ENCODE measurements at places on chromosomes 1 and 21.
A peak's percentile ranks its signal among the peaks of the same experiment; 100 is the strongest.

- no peak for DNase-seq
These were observed 206.2 kb downstream of the GREM2 start for GRCh38 chr1:240405751-240406150.

DNA sequence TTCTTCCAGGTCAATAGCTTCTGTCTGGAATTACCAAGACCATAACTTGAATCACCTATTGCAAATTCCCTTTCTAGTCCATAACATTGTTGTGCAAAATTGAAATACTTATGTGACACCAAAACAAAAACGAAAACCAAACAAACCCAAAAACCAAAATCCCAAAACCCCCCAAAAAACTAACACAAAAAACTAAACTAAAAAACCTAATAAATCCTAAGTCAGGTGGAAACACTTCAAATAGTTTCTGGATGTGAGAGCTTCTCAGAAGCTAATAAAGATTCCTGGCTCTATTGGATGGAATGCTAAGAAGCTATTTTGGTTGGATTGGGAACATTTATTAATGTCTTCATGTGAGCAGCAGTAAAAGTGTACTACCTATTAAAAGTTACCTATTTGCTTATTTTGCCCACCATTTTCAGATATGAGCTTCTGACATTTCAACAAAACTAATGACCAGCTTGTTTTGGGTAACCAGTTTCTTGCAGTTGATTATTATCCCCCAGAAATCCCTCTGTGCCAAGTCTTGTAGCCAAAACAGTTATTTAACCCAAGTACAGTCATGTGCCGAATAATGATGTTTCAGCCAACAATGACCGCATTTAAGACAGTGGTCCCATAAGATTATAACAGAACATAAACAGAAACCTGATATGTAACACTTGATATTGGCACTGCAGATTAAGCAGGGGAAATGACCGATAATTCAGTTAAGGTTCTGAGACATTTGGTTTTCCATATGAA is 76.4 kb downstream of the LTN1 start:
- no peak for DNase-seq

GRCh38 chr1:228267962-228268880 is 60.4 kb downstream of the OBSCN start:
- DNase-seq = no peak

DNA sequence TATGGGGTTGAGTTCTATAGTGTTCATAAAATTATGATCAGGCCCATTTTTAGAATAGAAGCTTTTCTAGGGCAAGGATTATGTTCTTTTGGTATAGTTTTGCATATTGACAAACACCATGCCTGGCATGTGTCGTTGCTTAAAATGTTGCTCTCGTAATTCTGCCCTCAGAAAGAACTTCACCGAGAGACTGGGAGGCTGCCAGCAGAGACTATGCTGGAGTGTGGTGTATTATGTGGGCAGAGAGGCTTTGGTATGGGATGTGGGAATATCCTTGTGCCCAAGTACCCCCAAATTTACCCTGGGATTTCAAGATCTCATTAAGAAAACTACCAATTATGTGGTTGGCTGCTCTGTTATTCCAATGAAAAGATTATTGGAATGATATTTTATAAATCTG is 27.9 kb downstream of the PGM1 start:
- no peak for DNase-seq

- no peak for DNase-seq
These were observed 2.5 kb upstream of the CD160 start for GRCh38 chr1:145716641-145717345.

- DNase-seq = peak; percentile 94
These were observed 82.5 kb downstream of the HHIPL2 start for GRCh38 chr1:222465211-222466041.

DNA sequence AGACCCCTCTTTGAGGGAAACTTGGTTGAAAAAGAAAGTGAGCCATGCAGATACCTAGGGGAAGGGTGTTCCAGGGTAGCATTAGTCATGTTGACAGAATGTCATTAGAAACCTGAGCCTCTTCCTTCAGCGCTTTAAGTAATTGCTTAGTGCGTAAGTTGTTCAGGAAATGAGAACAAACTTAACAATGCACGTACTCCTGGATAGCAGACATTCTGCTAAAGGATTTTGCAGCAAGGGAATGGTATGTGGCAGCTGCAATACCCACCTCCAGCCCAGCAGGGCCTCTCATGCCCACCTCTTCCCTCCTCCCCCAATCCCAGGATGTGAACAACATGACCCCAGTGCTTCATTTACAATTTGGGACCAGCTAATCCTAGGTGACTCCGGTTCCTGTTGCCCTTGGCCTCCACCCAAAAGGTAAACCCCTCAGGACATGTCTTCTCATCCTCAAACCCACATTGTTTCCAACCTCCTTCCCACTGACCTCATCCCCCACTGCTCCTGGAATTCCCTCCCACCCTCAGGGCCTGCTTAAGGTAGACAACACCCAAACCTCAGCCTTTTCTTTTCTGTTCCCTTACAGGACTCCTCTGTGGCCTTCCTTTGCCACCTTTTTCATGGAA is 98.0 kb upstream of the BCAR3 start:
- peak; percentile 19 for DNase-seq

GRCh38 chr1:56380531-56380930 is 198.8 kb downstream of the PLPP3 start:
- no peak for DNase-seq

DNA sequence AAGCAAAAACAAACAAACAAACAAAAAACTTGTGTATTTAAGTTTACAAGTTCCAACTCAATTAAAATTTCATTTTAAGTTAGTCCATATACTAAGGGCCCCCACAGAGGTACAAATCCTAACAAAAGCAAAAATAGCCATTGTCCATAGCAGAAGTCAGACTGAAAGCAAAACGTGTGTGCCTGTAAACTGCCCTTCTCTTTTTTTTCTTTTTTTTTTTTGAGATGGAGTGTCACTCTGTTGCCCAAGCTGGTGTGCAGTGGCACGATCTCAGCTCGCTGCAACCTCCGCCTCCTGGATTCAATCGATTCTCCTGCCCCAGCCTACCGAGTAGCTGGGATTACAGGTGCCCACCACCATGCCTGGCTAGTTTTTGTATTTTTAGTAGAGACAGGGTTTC is 11.6 kb upstream of the IFNGR2 start:
- no peak for DNase-seq

GRCh38 chr1:14756589-14757285 is 158.3 kb downstream of the KAZN start:
- no peak for DNase-seq

GRCh38 chr1:28392027-28392652 is 22.6 kb downstream of the PHACTR4 start:
- no peak for DNase-seq

- DNase-seq = no peak
These were observed 5.5 kb upstream of the SMG7 start for GRCh38 chr1:183466781-183467180.

- DNase-seq = no peak
These were observed 74.2 kb downstream of the ST3GAL3 start for GRCh38 chr1:43781574-43781973.

- DNase-seq = no peak
These were observed 24.4 kb downstream of the FUBP1 start for GRCh38 chr1:77954521-77954920.

DNA sequence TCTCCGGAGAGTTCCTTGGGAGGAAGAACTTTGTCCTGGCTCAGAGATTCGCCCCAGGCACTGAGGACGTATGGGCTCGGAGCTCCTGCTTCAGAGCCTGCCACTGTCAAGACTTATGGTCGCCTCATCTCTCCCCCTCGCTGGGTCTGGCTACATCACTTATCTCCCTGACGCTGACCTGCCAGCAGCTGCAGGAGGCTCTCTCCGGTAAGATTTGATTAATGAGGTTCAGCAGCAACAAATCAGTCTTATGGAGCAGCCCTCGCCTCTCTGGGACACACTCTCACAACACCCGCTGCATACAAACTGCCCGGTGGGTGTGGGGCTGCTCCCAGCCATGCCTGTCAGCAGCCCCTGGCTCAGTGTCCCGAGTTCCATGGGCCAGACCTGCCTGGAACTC is 297.8 kb downstream of the RRAGC start:
- DNase-seq = no peak

GRCh38 chr21:34630536-34631143 is 15.7 kb upstream of the RCAN1 start:
- no peak for DNase-seq

GRCh38 chr1:175520186-175520585 is 223.2 kb downstream of the TNR start:
- no peak for DNase-seq

DNA sequence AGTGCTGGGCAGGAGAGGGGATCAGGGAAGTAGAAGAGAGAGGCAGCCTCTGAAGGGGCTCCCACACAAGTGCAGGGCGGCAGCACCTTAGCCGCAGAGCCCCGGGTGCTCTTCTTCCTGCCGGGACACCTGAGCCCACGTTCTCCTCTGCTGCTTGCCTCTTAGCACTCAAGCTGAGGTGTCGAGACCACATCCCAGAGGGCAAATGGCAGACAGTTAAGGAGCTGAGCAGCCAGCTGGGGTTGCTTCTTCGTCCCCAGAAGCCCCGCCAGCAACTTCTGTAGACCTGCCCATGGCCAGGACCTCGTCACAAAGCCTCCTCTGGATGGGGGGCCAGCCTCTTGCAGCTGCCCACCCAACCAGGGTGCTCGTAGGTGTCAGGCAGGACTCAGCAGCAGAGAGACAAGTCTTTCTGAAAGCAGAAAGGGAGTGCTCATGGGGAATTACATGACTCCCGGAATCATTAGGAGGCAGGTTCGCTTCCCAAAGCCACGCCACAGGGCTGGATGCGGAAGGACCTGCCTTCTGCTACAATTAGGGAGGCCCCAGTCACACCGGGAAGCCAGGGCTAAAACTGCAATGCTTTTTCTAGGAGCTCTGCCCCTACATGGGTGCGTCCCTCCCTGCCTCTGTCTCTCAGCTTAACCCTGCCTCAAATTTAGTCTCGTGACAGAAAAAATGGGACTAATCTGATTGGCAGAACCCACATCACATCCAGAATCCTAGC is 141.4 kb upstream of the RAB4A start:
- DNase-seq = no peak

GRCh38 chr1:234621657-234622335 is 11.8 kb upstream of the IRF2BP2 start:
- DNase-seq = peak; percentile 88

- DNase-seq = no peak
These were observed 27.3 kb upstream of the PDPN start for GRCh38 chr1:13556224-13556764.

DNA sequence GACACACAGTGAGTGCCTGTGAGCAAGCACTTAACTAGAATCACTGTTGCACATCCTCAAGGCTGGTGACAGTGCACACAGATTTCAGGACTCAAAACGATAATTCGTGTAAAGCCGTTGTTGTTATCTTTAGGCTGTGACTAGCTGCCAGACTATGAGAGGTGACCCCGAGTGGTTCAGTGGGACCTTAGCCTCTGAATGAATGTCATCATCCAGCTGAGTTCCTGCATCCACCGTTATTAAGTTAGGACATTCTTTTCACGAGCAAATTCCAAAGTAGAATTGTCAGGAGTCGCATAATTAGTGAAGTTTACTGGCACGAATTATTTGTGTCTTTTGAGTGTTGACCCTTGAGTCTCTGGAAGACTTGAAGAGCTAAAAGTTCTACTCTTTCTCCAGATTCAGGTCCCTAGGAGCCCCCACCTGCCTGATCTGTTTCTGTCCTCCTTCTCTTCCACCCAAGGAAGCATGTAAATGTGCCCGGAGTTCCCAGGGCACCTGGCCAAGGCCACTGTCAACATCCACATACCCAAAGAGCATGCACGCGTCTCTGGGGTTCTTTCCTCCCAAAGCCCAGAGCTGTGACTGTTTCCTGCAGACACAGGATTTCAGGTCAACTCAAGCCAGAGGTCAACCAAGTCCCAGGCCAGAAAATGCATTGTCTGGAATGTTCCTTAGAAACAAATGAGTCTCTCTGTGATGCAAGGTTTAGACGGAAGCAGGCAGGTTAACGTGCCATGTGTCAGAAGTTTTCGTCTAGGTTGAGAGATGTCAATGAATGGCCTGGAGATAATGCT is 207.2 kb downstream of the TOMM20 start:
- DNase-seq = no peak

GRCh38 chr1:191852907-191853306 is 305.4 kb upstream of the RGS18 start:
- DNase-seq = no peak

DNA sequence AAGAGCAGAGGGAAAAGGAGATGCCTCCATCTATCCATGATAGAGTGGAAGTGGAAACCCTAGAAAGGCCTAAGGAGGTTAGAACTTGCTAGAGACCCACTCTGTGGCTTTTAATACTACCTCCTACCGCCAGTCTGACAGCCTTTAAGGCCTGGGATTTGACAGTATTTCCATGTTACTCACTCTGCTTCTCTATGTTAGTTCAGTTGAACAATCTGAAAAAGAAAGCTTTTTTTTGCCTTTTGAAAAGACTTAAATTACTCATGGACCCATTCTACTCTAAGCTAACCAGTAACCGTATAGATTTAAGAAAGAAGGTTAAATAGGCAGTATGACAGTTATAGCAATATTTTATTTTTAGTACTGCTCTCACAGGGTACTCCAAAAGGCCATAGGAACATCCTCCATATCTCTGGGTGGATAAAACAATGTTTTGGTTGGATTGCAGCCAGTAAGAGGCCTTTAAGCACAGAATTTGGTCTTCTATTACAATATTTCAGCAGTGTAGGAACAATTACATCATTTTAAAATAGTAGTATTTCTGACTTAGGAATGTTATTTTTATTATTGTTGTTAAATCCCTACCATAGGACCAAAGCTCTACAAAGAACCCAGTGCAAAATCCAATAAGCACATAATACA is 15.9 kb upstream of the GPR25 start:
- DNase-seq = no peak

GRCh38 chr1:244964112-244964971 is 100.0 kb upstream of the HNRNPU start:
- DNase-seq = peak; percentile 44

DNA sequence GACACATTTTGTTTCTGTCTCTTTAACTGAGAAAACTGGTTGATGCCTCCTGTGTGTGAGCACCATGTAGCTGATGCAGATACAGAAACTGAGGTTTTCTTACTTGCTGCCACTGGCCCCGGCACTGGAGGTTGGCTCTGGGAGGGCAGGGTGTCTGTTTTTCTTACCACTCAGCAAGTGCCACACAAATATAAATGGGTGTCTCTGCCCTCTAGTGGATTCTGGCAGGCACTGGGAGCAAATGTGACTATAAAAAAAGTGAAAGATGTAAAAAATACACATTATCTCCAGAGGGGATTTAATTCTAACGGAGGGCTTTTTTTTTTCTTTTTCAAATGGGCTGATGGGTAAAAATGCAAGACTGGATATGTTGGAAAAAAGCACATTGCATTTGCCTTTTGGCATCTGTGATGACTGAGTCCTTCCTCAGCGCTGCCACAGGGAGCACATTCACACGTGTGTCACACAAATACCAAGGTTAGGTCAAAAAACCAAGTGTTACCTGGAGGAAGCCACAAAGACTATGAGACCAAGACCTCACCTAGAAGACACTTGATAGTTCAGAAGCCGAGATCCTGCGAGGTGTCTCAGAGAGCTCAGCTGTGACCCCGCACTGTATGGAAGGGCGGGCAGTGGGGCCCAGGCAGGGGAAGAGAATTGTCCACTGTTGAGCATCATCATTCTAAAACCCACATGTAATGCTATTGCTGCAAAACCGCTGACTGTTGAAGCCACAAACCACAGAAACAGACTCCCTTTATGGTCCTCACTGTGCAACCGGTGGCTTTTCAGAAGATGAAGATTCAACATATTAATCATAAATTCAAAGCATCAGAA is 18.9 kb downstream of the PGBD2 start:
- DNase-seq = peak; percentile 40

- no peak for DNase-seq
These were observed 264 bp downstream of the FCRL3 start for GRCh38 chr1:157700305-157700704.

Measured in right hindlimb (tissue), 1 donor.